ENCODE measurements at places on chromosomes 3 and 15.

GRCh38 chr15:42549032-42549491 is 424 bp downstream of the HAUS2 start:
- peak; percentile 66 for DNase-seq

DNA sequence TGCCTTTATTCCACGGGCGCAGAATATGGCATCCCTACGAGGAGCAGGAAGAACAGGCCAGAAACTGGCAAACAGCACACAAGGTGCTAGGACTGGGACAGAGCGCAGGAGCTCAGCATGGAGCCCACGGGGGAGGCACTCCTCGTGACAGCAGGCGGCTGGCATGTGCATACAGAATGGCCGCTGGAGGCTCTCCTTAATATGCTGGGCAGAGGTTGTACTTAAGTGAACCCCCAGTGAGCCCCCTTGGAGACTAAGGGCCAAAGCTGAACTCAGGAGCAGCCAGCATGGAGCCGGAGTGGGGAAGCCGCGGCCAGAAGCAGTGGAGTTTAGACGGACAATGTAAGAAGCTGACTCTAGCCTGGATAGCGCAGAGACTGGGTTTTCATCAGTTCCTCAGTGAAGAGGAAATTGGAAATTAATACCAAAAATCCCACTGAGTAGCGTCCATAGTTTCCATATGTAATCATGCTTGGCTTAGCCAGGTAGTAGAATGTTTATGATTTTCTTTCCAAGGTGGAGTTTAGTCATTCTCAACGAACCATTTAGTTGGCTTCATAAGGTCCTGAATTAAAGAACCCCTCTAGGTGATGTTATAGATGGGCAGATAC is 69.4 kb downstream of the EPHB3 start:
- no peak for DNase-seq

DNA sequence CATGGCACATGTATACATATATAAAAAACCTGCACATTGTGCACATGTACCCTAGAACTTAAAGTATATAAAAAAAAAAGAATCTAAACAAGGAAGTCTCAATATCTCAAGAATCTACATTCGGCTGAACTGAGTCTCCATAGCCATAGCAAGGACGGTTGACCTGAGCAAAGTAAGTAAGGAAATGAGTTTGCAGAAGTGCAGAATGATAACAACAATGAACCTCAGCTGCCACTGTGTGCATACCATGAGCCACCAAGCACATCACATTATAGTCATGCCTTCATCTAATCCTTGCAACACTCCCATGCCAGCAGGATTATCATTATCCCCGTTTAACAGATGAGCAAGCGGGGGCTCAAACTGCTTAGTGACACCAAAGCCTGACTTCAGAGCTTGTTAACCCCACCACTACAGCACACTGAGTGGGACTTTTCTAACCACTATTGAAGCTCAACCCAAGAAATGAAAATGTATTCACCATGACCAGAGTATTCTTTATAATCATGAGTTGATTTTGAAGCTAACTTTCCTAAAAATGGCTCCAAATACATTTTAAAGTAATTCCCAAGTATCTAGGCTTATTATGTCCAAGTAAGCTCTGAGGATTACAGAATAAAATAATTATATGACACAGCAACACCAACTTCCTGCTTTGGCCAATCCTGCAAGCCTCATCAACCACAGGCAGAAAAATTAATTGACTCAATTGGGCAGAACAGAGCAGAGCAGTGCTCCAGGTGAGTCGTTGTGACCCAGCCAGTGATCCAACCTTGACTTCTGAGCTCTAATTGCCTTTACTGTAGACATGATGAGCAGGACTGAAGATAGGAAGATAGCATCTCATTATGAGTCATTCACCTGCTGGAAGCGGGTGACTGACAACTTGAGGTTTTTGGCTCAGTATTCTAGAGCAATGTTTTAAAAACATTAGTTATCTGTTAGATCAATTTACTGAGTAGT is 47.3 kb upstream of the IL12A start:
- no peak for DNase-seq

- no peak for DNase-seq
Measured at GRCh38 chr3:172530566-172530965, 7.3 kb upstream of the TNFSF10 start.

DNA sequence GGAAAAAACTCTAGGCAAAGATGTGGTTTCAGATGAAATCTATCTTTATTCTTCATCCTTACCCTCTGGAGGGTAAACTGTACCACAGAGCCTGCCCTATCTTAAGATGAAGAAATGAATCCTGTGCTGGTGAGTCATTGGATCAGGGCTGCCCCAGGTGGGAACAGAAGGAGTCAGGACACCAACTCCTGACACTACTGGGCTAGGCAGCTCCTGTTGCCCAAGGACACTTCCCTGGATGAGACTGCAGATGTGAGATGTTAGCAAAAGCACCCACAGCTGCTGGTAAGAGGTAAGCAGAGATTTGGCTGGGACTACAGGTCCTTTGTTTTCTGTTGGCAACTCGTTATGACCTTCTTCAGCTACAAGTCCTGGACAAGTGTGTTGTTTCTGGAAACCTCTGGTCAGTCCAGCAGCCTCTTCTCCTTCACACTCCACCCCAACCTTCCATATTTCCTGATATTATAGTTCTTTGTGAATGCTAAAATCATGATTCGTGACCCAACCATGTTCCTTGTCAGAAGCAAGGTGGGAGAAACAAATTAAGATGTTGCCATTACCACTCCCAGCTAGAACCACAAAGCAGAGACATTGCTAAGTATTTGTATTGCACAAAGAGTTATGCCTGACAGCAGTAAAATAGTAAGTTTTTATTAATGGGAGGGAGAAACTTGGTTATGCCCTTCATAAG is 104.2 kb upstream of the TGFBR2 start:
- no peak for DNase-seq

- no peak for DNase-seq
Measured at GRCh38 chr3:152040319-152040718, 166.9 kb downstream of the SUCNR1 start.

DNA sequence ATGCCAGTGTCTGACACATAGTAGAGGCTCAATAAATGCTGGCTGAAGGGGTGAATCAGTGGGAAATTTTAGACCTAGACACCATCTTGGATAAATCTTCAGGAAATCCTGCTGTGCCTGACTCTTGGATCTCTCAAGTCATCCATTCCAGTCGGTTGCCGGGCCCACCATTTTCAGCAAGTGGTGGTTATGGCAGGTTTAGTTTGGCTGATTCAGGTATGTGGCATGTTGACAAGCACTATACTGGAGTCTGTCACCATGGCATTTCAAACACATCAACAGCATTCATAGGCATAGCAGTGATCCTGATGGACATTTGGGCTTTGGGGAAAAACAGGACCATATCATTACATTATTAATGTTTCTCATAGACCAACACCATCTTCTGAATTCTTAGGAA is 25.7 kb upstream of the APH1B start:
- no peak for DNase-seq

DNA sequence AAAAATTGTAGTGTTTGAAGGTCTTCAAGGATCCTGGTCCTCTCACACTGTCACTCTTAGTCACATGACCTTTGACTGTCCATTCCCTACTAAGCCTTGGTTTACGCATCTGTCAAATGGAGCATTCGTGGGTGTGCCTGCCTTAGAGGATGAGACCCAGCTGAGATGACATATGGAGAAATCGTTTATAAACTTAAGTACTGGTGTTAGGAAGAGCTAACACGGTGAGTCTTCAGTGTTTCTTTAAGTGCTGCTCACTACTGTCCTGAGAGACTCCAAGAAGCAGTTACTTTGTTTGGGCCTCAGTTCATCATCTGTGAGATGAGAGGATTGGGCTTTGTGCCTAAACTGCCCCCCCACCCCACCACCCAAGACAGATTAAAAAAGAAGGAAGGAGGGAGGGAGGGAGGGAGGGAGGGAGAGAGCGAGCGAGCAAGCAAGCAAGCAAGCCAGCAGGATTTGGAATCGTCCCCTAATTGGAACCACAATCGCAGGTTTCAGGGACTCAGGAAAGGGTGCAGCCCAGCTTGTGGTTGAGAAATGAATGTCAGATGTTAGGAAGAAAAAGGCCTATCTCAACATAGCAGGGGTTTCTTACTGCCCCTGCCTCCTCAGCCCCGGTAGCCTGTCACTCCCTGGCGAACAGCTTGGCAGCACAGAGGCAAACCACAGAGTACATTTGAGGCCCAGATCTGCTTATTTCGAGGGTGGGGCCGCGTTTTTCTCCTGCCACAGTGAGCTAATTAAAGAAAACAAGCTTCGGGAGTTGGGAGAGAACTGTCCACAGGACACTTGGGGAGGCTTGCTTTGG is 32.7 kb downstream of the SMAD3 start:
- no peak for DNase-seq

DNA sequence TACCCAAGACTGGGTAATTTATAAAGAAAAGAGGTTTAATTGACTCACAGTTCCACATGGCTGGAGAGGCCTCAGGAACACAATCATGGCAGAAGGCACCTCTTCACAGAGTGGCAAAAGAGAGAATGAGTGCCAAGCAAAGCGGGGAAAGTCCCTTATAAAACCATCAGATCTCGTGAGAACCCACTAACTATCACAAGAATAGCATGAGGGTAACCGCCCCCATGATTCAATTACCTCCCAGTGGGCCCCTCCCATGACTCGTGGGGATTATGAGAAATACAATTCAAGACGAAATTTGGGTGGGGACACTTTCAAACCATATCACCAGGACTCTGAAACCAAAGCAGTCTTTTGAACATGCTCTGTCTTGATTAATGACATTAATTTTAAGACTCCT is 7.0 kb downstream of the RTP3 start:
- no peak for DNase-seq

- no peak for DNase-seq
Measured at GRCh38 chr3:20136231-20136630, 49.8 kb downstream of the SGO1 start.

GRCh38 chr3:127491323-127491722 is 99.2 kb downstream of the TPRA1 start:
- no peak for DNase-seq

GRCh38 chr15:63049783-63050371 is 7.3 kb downstream of the TPM1 start:
- no peak for DNase-seq

GRCh38 chr3:8197384-8197783 is 304.2 kb upstream of the LMCD1 start:
- DNase-seq: no peak

DNA sequence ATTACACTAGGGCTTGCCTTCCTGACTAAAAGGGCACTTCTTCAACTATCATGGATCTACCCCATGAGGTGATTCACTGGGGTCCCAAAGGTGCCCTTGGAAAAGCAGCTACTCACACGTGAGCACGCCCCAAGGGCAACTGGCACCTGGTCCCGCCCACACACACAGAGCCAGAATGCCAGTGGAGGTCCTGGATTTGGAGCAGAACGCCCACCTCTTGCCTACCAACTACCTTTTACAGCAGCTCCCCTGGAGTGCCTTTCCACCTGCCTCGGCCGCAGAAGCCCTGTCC is 1.8 kb upstream of the CTDSPL start:
- no peak for DNase-seq

DNA sequence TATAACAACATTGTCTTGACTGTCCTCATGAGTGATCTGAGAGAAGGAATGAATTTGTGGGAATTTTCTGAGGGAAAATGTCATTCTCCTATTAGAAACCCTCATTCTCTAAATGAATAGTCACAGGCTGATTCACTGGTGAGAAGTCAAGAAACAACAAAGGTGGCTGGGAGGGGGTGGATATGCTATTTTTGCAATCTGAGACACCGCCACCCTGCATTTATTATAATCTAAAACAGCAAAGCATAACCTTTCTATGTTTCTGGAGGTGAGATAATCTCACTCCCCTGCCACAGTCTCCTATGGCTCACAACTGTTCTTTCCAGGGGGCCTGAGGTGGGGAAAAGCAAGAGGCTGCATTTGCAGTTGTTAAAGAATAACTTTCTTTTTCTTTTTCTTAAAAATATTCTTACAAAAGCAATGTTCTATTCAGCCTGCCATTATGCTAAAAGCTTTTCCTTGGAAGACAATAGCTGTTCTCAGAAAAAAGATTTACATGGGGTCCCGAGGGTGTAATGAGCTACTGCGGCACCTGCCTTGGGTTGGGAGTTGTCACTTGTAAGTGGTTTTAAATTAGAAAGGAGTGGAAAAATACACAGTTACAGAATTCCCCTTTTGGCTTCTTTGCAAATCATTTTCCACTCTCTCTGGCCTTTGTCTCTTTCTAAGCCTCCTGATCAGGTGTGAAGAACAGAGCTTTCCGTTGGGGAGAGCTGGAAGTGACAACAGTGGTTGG is 220.9 kb downstream of the AGBL1 start:
- DNase-seq: no peak

All from NCI-H524 (cell line).